Panc1 (cell line): ENCODE measurements at places on chromosomes 2 and 18.

DNA sequence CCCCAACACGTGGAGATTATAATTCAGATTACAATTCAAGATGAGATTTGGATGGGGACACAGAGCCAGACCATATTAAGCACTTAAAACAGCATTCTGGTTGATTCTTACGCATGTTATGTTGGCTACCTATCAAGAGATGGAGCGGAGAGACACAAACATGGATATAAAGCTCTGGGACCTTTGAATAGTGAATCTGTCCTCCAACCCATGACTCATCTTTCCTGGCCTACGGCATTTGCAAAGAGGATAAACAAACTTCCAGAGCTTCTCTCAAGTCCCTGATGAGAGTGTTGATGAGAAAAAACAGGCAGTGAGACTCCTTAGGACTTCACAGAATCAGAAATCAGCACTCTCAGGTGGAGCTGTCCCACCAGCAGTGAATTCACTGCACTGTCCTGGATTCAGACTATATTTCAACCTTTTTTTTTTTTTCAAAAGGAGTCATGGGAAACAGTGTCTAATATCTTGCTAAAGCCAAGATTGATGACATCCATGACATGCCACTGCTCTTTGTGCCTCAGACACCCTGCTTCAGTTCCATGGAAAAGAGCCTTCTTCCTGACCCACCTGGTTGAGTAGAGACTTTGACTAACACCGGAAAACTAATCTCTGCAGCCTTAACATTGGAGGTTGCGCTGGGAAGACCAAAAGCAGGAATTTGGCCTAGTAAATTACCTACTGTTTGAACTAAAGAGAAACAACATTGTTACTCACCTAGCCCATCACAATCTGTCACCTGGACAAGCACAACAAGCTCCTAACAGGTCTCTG is 62.1 kb upstream of the NPAS2 start:
- no peak for DNase-seq

DNA sequence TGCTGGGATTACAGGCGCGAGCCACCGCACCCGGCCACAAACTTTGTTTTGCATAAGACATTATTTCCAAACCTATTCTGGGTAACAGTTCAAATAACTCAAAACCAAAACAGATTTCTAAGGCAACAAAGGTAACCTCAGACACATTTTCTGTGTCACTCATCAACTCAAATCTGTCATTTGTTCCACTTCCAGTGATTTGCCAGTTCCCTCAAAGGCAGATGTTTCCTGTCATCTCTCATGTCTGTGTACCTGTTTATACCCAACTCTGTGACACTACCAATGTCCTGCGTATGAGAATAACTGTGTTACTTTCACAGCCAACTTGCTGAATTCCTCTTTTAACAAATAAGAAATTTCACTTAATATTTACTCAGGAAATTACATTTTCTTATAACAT is 54.4 kb downstream of the SCN3A start:
- DNase-seq = no peak

GRCh38 chr2:3131636-3132326 is 245.8 kb downstream of the EIPR1 start:
- no peak for DNase-seq

GRCh38 chr2:237744613-237745249 is 53.8 kb upstream of the RBM44 start:
- DNase-seq = peak; percentile 32

DNA sequence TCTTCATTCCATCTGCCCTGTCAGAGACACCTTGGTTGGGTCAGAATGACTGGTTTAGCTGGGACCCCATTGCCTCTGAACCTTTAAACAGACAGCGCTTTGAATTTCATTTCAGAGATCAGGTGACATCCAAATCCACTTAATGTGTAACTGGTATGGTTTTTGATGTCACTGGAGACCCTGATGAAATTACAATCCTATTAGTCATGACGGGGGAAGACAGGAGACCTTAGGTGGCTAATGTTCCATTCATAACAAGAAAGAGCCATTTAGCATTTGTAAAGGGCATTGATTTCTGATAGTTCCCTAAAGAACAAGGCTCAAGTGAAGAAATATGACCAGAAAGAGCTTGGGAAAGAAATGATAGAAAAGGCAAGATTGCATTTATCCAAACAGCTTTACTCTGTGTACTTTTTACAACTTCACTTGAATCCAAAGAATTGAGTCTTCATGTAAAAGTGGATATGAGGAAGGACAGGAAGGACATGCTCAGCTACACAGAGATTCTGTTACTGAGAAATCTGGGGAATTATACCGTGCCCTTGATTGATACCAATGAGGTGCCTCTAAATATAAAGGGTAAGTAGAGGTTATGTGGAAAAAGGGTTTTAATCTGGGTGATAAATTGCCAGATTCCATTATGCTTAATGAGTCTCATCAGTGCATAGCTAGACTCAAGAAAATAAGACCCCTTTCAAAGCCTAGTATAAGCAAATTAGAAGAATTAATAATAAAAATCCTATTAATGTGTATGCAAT is 198.2 kb downstream of the NCKAP5 start:
- DNase-seq = no peak

GRCh38 chr2:8479298-8479697 is 202.6 kb upstream of the ID2 start:
- no peak for DNase-seq

DNA sequence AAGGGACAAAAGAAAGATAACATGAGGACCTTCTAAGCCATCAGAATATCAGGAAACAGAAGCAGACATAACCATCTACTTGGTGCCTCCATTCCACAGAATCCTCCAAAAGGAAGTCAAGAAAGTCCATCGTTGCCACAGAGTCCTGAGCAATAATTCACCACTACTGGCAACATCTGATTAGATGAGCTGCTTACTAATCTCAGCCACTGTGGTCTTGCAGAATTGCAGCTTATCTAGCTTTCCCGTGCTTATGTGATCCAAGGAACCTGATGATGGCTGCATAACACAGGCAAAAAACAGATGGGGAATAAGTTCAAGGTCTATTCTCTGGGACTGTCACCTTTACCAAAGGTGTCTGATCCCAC is 278.5 kb downstream of the AFF3 start:
- no peak for DNase-seq

DNA sequence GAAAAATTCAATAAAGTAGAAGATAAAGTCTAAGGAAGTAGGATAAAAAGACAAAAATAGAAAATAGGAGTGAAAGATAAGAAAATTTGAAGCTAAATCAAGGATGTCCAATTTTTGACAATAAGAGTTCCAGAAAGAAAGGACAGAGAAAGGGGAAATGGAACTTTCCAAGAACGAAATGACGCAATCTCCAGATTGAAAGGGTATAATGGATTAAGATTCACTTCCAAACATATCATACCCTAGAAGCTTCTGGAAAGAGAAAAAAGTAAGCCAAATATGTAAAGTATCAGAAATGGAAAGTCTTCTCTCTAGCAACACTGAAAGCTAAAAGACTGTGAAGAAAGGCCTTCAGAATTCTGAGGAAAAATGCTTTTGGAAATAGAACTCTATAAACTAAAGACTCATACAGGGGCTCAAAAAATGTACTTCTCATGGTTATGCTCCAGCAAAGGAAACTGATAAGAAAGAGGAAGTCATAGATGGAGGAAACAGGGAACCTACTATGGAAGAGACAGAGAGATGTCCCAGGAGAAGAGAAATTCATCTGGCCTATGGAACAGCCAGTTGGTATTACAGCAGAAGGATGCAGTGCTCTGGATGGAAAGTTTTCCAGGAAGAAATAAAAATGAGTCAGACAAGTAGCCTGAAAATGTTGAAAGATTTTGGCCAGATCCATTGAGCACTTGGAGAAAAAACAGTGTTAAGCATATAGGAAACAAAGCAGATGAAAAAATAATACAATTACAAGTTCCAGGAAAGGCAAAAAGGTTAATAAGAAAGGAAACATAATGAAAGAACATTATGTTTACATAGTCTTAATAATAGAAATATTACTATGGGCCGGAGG is 20.1 kb downstream of the CASP8 start:
- no peak for DNase-seq

- no peak for DNase-seq
Measured at GRCh38 chr2:142061733-142062132, 69.1 kb downstream of the LRP1B start.

DNA sequence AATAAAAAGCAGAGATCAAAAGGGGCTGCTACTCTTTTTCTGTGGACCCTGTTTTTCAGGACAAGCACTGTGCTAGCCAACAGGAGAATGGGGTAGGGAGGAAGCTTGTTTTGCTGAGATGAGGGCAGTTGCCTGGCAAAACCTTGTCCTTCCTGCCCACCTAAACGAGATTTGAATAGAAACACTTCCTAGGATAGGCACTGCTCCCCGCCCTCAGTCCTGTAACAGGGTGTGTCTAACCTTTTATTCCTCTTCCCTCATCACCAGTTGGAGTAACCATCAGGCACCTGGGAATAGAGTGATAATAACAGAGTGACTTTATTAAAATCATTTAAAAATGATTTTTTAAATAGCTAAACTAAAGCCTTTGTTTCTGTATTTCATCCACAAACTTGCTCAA is 368.8 kb downstream of the LNPK start:
- DNase-seq = no peak

GRCh38 chr18:4581966-4582365 is 126.9 kb upstream of the DLGAP1 start:
- no peak for DNase-seq

DNA sequence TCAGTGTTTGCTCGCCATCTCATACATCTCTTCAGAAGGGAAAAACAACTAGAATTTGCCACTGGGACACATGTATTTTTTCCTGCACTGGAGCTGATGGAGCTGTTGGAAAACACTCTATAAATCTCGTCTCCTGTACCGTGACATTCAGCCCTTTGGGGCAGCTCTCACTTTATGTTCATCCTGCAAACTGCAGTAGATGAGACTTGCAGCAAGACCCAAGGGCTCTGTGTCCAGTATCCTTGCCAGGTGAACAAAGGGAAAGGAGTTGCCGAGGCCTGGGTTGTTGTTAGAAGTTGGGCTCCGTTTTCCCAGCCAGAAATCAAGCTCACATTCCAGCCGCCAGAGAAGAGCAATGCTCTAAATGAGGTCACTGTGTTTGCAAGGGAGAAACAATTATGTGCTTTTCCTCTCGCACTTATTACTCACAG is 285.1 kb downstream of the SLC4A3 start:
- no peak for DNase-seq

- DNase-seq = no peak
Measured at GRCh38 chr18:2395427-2396161, 175.7 kb downstream of the METTL4 start.

DNA sequence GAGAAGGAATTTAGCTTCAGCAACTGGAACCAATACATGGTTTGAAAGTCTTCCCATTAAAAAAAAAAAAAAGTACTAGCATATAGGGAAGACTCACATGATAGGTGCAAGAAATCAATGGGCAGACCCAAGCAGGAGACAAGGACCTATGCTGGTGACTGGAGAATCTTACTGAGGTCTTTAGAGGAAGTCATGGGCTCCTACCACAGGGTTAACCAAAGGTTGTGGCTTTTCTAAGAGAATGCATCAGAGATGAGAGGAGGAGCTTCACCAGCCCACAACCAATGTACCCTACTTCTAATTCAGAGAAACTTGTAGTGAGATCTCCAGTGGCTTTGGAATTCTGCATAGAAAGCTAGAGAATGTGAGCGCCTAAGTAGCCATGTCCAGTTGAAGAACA is 207.4 kb downstream of the NCKAP5 start:
- DNase-seq = no peak

GRCh38 chr2:109674894-109675534 is 60.9 kb downstream of the SOWAHC start:
- DNase-seq = no peak

DNA sequence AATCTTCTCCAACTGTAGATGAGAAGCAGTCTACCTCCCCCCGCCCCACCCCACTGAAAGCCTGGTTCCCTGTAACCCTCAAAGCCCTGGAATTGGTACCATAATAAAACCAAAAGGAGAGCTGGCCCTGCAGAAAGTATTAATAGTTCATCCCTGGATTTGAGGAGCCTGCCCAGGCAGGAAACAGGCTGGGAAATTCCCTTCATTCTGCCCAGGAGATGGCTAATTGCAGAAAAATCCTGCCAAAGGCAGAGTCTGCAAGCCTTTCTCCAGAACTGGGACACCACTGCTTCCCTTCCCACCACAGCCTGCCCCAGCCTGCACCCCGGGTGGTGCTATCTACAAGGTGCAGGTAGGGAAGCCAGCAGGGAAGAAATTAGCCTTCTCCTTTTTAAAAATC is 16.3 kb downstream of the GKN2 start:
- DNase-seq = no peak

DNA sequence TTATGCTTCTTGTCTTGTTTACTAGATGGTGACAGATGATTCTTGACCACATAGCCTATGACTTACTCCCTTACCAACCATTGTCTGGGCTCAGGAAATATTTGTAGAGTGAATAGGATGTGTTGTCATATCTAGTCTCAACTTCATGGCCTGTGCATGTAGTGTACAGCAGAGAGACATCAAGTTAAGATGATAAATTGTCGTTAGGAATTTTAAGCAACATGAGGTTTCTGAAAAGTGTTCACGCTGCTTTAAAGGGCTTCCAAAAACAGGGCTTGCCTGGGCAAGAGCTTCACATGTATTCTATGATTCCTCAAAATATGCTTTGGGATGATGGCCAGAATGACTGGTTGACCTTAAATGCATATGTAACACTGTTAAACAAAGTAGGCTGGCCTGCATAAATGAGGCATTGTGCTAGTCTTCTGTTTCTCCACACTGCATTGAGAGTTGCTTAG is 424.0 kb downstream of the RND3 start:
- peak; percentile 20 for DNase-seq

DNA sequence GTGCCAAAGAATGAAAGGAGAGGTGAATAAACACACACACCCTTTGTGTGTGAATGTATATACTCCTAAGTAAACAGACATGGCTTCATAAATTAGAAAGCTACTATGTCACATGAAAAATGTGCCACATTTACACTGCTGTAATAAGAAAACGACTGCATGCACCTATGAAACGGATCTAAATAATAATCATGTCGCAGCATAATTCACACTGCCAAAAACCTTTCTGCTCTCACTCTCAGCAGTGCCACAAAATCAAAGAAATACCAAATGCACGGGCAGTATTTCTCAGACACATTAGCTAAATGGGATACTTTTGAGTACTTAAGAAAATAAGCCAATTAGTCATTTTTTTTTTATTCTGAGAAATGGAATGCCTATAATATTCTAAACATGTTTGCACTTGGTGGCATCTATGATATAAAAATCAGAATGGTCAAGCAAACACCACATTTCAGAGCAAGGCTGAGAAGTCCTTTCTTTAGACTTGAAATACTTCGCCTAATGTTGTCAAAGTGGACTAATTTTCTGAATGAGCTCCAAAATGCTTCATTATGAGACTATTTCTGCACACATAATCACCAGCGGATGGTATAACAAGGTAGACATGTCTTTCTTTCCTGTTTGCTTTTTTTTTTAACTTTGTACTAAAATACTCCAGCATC is 6.6 kb downstream of the BCL11A start:
- no peak for DNase-seq

- DNase-seq = no peak
Measured at GRCh38 chr2:240435948-240436682, 652 bp downstream of the GPC1 start.
